ENCODE measurements at places on chromosomes 6 and 20. TPM values are rescaled to one million over a fixed set of nuclear protein-coding genes. Genes with fewer than 3 reads are reported as not detected.

- DNase-seq, result no peak
Observed at GRCh38 chr6:31697555-31697954, 5.6 kb downstream of the ABHD16A start.

- no peak for DNase-seq
Observed at GRCh38 chr6:95681736-95682135, 104.4 kb downstream of the MANEA start.

- DNase-seq, result no peak
Observed at GRCh38 chr6:123064038-123064437, 68.0 kb downstream of the CLVS2 start.

DNA sequence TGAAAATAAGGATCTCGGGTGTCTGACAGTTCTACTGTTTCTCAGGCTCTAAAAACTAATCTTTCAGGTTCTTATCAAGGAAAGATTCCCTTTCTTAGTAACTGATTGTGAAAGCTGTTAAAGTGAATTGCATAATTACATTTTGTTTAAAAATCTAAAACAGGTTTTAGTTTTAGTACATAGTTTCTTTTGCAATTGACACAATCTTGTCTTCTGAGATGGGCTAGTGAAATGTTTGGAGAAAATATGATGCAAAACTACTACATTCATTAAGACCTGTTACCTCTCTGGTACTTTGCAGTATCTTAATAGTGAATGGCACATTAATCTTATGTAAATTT is 298.4 kb downstream of the UTRN start:
- no peak for DNase-seq

DNA sequence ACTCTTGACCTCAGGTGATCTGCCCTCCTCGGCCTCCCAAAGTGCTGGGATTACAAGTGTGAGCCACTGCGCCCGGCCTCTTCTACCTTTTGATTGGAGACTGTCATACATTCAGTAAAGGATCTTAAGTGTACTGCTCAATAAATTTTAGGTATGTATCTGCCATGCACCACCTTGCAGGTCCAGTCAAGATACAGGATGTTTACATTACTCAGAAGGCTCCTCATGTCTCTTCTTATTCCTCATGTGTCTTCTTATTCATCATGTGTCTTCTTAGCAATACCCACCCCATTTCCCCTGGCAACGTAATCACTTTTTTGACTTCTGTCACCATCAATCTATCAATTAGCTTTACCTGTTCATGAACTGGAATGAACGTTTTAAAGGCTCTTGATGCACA is 7.9 kb downstream of the MEA1 start:
- DNase-seq, result no peak

DNA sequence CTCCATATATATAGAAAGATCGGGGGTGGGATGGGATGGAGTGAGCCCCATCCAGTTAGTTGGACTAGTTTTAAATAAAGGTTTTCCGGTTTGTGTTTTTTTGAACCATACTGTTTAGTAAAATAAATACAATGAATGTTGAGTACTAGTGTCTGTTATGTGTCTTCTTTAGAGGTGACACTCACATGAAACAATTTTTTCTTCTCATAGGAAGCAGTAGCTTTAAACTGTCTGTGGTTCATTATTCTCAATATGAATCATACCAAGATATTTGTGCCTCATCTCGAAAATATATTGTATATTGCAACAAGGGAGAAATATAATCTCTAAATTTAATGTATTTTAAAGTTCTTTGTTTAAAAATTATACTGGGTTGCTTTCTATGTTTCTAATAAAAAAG is 33.4 kb downstream of the HSF2 start:
- no peak for DNase-seq

DNA sequence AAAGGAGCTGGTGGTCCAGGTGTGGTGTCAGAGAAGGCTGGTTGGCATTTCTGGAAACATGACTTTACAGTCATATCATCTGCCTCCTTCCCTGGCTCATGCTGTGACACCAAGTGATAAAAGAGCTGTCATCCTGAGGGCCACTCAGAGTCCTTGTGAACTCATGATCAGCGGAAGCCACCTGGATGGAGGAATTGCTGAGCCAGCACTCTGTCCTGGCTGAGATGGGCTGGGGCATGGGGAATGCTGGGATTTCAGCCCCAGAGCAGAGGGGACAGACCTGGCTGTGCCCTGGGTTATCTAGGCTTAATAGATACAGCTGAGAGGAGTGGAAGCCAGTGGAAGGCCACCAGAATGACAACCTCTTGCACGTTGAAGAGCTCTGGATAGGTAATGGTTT is 214.3 kb downstream of the DHX35 start:
- no peak for DNase-seq

DNA sequence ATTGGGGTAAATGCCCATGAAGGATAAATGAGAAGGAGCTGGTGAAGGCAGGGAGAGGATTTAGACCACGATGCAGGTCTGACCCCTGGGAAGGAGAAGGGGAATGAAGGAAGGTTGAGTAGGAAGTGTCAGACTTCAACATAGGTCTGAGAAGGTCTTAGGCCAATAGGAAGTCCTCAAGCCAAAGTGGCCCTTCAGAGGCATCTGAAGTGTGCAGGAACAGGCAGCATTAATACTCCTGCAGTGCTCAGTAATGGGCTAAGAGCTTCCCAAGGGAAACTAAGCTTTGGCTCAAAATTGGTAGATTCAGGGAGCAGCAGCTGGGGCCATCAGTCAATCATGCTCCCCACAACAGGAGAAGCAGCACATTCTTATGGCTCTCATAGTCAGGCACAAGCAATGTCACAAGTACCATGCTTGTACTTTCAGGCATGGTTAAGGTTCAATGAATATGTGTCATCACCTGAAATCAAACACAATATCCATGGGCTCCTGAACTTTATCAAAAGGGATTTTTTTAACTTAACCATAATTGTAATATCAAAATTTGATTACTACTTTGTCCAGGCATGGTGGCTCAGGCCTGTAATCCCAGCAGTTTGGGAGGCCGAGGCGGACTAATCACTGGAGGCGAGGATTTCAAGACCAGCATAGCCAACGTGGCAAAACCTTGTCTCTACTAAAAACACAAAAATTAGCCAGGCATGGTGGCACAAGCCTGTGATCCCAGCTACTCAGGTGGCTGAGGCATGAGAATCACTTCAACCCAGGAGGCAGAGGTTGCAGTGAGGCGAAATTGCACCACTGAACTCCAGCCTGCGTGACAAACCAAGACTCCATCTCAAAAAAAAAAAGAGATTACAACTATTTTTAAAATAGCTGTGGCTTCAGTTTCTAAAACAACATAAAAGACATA is 9.9 kb downstream of the RALGAPA2 start:
- DNase-seq, result no peak

DNA sequence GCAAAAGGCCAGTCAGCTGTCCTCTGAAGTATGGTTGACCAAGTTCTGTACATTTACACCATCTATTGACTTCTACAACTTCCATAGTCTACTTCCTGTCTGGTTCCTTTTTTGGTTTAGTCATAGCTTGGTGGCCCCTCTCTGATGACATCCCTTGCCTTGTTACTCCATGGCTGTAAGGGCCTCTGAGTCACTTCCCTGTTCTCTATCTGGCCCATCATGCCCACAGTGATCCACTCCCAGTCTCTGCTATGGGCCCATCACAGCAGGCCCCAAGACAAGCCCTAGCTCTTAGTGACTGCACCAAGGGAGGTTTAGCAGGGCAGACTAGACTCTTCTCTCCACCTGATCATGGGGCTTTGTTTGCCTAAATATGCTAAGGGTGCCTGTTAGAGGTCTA is 441.6 kb downstream of the HACE1 start:
- DNase-seq, result no peak

- DNase-seq, result no peak
Observed at GRCh38 chr6:24844061-24844460, 45.3 kb upstream of the ARMH2 start.

- DNase-seq, result no peak
Observed at GRCh38 chr20:51525241-51526105, 17.0 kb downstream of the NFATC2 start.

GRCh38 chr6:56073315-56073714 is 174.1 kb downstream of the COL21A1 start:
- DNase-seq, result no peak

GRCh38 chr20:31573555-31574321 is 31.4 kb upstream of the ID1 start:
- DNase-seq, result no peak

DNA sequence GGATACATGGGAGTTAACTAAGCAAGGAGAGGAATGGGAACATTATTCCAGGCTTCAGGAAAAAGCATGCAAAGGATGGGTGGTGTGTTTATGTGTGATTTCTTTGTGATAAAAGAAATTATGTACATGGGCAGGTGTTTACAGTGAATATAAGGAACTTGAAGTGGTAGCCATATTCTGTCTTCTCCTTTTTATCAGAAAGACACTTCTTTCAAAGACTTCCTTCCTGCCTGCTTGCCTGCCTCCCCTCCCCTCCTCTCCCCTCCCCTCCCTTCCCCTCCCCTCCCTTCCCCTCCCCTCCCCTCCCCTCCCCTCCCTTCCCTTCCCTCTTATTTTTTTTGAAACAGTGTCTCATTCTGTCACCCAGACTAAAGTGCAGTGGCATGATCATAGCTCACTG is 14.4 kb downstream of the CYB5R4 start:
- DNase-seq, result no peak

The SYNGAP1 gene
- total RNA-seq, result 2.5 TPM

The CAGE1 gene
- not detected for total RNA-seq

The PTCRA gene
- total RNA-seq, result not detected

The SMIM8 gene
- 8.7 TPM for total RNA-seq

The CSE1L gene
- total RNA-seq, result 264 TPM

The DSP gene
- 39.5 TPM for total RNA-seq

The FLRT3 gene
- total RNA-seq, result 4.0 TPM

The CLVS2 gene
- not detected for total RNA-seq

Measured in A172 (cell line).